Right renal cortex interstitium (tissue), 3 donors: ENCODE measurements at places on chromosomes 11 and 22. TPM values are rescaled to one million over a fixed set of nuclear protein-coding genes. Genes with fewer than 3 reads are reported as not detected.

The DGCR6 gene
- 7.3 TPM for polyA plus RNA-seq

DNA sequence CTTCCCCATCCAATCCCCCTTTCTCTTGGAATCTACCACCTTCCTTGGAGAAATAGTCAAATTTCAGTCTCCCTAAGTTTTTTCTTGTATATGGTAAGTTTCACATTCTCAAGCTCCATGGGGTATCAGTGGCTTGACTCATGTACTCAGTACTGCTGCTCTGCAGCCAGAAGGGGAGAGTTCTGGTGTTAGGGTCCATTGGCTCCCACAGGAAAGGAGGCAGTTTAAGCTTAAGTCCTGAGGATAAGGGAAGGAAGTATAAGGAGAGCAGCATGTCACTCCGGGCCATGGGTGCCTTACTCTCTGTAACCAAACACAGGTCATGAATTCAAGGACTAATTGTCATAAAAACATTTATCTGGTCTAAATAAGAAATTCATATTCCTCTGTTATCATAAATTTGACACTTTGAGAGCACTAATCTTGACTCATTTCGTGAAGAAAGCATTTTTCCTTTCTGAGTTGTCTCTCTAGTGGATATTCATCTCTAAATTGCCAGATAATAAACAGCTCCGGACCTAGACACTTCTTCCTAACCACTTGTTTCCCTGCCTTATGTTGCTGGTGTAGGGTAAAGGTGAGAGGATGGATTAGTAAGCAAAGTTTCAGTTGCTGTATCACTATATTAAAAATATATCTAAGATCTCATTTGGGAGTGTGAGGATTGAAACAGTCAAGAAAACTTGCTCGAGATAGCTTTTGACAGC is 20.1 kb upstream of the SORL1 start:
- DNase-seq: no peak

- DNase-seq: no peak
These were observed 93.3 kb downstream of the ABTB2 start for GRCh38 chr11:34264303-34265110.

GRCh38 chr11:12704049-12704448 is 29.8 kb downstream of the TEAD1 start:
- no peak for DNase-seq
